Stimulated activated CD4-positive, alpha-beta T cell treated with anti-CD3 and anti-CD28 coated beads, Interleukin-4, amount 100 ng/mL, for 48 hours (primary cell): ENCODE measurements at places on chromosomes 7 and 10.
A peak's percentile ranks its signal among the peaks of the same experiment; 100 is the strongest.

- DNase-seq: peak; percentile 31
Observed at GRCh38 chr7:117010375-117011133, 57.3 kb downstream of the ST7 start.

- DNase-seq: no peak
Observed at GRCh38 chr7:156503196-156503595, 137.4 kb upstream of the RNF32 start.

DNA sequence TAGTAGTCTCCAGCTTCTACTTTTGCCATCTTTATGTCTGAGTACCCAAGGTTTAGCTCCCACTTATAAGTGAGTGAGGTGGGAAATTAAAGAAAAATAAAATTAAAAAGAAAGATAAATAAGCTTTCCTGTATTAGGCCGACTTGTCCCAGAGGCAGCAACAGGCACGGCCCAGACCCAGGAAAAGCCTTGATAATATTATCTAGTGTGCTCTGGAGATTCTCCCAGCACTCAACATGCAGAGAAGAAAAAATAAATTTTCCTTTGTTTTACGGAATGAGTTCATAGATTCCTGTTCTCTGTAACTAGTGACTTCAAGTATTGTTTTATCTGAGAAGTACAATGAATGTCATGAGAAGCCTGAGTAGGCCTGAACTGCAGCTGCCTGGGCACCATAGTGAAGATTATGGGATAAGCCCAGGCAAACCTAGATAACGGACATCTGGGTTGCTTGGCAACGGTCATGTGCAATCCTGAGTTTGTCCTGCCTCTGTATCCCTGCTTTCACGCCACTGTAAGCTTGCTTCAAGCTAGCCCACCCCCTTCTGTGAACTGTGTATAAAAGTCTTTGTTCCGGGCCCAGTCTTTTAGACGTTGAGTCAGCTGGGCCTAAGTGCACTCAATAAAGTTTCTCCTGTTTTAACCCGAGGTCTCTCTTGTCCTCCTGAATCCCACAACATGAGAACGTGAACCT is 6.4 kb downstream of the ATE1 start:
- no peak for DNase-seq

DNA sequence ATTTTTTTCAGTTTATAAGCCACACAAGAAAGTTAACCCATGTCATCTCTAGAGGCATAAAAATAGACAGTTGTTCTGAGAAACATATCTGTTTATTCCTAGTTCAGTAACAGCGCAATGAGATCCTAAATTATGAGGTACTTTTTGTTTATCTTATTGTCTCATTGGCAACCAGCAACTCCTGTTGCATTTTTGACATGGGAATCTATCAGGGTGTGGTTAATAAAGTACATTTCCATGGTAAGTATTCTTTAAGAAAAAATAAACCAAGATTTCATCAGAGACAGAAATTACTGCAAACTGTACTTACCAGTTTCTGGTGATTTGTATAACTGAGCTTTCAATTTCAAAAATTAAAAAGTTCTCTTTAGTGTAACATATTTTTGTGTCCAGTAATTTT is 9.0 kb downstream of the FAS start:
- no peak for DNase-seq

DNA sequence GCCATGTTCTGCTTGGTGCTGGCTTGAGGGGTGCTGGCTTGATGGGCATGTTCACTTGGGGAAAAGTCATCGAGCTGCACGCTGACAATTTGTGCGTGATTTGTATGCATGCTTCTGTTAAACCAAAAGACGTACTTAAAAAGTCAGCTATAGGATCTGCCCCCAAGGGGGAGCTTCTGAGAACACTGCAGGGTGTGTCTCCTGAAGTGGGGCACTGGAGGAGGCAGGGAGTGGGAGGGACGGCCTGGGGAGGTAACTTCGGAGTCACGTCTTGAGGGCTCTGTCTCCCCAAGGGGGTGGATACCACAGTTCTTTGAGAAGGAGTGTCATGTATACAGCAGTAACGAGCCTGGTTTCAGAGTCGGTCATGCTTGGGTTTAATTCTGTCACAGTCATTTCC is 406.5 kb downstream of the PLXNA4 start:
- DNase-seq: no peak

DNA sequence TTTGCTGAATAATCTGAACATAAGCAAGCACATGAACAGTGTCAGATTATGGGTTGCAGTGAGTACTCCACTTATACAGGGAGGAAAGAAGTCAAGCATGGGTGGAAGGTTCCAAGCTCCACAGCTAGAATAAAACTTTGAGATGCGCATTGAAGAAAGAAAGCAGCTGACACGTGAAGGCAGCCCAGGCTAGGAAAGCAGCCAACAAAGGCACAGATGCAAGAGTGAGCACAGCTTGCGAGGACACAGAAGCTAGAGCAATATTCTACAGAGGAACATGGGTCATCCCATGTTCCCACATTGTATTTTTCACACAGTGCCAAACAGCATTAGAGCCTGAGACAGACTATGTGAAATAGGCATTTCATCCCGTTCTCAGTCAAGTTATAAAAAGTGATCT is 194.6 kb upstream of the TBX20 start:
- no peak for DNase-seq

DNA sequence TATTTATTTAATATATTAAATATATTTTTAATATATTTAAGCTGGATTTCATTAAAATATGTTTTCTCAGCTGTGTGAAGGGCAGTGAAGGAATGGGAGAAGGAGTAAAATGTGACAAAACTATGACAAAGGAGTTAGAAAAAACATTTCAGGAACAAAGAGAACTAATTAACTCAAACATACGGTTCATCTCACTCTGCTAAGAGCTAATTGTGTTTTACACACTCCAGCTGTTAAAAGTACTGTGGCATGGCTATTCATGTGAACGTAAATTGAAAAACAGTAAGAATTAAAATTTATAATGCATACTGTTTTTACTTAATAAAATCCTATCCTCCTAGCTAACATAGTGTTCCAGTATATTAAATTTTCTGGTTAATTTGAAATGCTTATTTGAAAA is 262.5 kb upstream of the GNAI1 start:
- DNase-seq: no peak

- DNase-seq: no peak
Observed at GRCh38 chr7:100132126-100132525, 5.4 kb downstream of the MBLAC1 start.

DNA sequence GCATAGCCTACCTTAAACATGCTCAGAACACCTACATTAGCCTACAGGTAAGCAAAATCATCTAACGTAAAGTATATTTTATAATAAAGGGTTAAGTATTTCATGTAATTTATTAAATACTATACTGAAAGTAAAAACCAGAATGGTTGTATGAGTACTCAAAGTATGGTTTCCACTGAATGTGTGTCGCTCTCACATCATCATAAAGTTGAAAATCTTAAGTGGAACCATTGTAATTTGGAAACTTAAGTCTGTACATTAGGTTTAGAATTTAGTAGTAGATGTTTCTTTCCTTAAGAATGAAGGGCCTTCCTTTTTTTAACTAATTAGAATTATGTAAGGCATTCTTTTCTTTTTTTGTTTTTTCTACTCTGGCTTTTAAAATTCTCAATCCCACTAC is 240.0 kb upstream of the AOAH start:
- DNase-seq: no peak

DNA sequence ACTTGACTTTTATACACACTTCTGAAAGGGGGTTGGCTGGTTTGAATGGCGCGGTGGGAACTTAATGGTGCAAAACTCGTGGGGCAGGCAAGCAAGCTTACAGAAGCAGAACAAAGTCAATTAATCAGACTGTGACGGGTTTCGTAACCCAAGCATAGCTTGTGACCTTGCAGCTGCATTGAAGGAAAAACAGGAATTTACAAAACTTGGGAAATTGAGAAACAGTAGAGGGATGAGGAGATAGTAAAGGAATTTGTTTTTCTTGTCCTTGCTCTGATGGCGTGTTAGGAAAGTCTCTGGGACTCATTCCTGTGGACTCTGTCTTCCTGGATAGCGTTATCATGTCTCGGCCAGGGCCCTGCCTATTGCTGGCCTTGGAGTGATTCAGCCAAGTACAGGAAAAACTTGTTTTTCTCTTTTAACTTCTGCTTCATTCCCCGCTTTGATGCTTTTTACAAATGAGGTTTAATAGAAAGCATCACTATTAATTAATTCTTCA is 220.0 kb upstream of the KCND2 start:
- no peak for DNase-seq

DNA sequence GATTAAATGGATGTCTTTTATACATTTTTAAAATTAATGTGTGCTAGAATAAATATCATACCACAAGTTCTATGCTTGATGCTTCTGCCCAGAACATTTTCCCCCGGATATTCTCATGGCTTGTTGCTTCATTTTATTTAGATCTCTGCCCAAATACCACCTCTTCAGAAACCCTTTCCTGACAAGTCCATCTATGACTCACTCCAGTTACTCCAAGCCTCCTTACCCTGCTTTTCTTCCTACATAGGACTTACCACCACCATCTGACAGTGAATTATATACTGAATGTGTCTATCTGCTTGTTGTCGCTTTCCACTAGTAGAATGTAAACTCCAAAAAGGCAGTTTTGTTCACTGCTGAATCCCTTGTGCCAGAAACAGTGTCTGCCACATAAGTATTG is 19.1 kb upstream of the ERVW-1 start:
- no peak for DNase-seq

DNA sequence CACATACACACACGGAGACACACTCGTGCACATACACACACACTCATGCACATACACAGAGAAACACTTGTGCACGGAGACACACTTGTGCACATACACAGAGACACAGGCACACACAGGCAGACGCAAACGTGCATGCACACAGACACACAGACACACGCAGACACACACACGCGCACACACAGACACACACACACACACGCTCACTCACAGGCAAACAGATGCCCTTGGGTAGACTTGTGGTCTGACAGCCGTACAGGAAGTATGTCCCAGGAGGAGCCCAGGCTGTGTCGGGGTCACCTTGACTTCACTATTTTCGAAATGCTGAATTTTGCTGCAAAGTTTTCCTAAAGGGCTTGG is 538.0 kb downstream of the DNAJB6 start:
- no peak for DNase-seq
